ENCODE measurements at places on chromosomes 5 and 9. TPM values are rescaled to one million over a fixed set of nuclear protein-coding genes. Genes with fewer than 3 reads are reported as not detected.
A peak's percentile ranks its signal among the peaks of the same experiment; 100 is the strongest.

- DNase-seq: no peak
These were observed 339.4 kb downstream of the ACTL7B start for GRCh38 chr9:108516391-108516790.

DNA sequence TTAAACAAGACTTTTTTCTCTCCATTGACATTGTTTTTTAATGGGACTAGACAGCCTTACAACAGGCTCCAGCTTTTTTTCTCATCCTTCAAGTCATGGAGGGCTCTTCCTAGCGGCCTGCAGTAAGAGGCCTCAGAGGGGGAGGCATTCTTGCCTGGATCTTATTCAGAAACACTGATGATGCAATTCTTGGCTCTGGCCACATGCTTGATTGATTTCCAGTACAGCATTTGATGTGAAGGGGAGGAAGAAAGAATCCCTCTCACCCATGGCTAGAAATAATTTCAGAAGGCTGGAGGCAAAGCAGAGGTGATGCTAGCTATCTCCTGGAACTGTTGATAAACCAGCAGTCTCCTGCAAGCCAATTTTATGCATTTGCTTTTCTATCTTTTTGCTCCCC, 324.8 kb downstream of the PRELID2 start:
- peak; percentile 62 for DNase-seq

DNA sequence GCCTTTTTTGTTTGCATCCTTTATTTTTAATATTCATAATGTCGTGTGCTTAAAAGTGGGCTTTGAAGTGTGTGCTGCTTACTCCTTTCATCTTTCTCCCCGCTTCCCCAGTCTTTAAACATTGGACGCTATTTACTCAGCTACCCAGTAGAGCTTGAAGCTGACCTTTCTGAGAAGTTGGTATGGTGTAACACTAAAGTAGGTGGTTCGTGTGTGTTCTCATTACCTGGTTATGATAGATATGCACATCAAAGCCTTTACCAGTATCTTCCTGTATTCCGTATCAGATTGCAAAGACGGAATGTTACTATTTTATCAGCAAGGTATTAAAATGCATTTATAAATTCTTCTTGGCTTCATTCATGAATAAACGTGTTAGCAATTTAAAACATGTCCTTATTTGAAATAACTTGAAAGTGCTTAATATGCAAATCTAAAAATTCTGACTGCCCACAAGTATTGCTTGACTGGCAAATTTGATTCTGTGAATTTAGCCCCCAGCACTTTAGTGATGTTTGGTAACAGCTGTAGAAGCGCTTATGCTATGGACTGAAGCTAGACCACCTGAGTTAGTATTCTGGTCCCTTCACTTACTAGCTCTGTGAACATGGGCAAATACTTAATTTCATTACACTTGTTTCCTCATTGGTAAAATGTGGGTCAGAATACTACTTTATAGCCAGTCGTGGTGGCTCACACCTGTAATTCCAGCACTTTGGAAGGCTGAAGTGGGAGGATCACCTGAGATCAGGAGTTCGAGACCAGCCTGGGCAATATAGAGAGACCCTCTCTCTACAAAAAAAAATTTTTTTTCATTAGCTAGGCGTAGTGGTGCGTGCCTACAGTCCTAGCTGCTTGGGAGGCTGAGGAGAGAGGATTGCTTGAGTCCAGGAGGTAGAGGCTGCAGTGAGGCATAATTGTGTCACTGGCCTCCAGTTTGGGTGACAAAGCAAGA, 1.7 kb downstream of the RRAGA start:
- peak; percentile 11 for DNase-seq

- DNase-seq: no peak
These were observed 45.3 kb upstream of the TTC39B start for GRCh38 chr9:15352306-15352705.

- no peak for DNase-seq
These were observed 26.7 kb upstream of the FCN2 start for GRCh38 chr9:134853893-134854292.

GRCh38 chr5:6601271-6601670, 31.6 kb downstream of the NSUN2 start:
- DNase-seq: no peak

GRCh38 chr9:99485459-99485858, 263.4 kb downstream of the SEC61B start:
- peak; percentile 82 for DNase-seq

DNA sequence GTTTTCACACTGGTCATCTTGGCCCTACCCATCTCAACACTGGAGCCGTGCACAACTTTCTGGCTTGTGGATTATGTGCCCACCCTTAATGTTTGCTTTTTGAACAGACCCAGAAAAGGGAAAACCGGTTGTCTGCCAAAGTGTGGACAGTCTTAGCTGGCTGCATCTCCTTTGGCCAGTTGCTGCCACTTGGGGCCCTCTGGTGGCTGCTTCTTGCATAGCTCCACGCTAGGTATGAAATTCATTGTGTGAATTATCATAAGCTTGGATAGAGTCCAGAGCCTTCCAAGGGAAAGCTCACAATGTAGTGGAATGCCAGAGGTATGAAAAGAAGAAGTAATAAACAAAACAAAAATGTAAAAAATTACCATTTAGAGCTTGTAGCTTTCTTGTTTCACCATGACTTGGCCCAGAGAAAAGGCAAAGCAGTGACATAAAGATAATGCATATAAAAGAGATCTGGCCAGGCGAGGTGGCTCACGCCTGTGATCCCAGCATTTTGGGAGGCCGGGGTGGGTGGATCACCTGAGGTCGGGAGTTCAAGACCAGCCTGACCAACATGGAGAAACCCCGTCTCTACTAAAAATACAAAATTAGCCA, 12.5 kb upstream of the SLC36A3 start:
- peak; percentile 45 for DNase-seq

GRCh38 chr9:130299785-130300615, 34.4 kb downstream of the HMCN2 start:
- DNase-seq: no peak

DNA sequence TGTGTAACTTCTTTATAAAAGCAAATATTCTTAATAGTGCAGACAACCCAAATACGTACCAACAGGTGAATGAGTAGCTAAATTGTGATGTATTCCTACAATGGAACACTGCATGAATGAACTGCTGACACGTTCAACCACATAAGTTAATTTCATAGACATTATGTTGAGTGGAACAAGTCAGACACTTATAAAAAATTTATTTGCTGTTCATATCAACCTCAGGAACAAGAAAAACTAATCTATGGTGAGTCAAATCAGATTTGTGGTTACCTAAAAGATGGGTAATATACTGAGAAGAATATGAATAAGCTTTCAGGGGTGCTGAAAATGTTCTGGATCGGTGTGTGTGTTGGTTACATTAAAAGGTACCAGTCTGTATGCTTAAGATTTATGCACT, 35.7 kb downstream of the INVS start:
- DNase-seq: no peak

DNA sequence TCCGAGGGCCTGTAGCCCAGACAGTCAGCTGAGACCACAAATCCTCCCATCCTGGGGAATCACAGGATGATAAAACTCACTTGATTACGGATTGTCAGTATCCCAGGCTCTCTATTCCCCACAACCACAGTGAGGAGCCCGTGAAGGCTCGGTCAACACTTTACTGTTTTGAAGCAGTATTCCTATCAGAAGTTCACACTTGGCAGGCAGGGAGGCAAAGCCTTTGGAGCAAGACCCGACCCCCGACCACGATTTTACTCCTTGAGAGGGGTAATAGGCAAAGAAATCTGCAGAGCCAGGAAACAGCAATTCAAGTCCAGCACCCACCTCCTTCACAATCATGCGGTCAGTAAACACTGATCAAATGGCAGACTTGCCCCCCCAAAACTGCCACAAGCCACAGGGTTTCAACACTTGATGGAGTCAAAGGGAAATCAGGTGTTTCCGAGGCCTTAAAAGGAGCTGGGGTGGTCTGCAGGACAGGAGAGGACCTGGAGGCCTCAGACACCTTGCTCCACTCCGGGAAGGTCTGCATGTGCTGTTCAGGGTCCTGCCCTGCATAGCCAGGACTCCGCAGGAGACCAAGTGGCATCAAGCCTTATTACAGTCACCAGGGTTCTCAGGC, 25.2 kb downstream of the BICD2 start:
- DNase-seq: no peak

DNA sequence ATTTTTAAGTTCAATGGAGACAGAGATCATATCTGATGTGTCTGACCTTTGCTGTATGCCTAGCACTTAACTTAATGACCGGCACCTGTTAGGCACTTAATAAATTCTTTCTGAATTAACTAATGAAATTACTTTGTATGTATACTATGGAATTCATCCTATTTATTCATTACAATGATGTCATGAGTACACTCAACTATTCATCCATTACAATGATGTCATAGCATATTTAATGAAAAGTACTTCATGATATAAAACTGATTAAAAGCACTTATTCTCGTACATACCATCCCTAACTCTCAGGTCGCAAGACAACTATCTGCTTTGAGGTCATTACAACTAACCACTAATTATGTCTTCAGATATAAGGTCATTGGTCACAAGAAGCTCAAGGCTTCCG, 1131.6 kb downstream of the DTWD2 start:
- no peak for DNase-seq

DNA sequence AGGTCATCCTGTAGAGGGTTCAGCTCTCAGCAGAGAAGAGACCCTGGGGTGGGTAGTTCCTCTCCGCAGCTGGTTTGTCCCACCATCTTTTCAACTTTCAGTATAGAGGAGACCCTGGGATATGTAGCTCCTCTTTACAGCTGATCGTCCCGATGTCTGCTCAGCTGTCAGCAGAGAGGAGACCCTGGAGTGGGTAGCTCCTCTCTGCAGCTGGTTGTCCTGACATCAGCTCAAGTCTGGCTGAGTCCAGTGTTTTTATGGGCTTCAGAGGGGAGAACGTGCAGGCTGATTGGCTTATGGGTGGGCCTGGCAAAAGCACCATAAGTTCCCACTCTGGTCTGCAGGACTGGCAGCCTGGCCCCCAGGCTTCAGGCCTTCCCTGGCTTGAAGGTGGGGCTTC, 80.8 kb downstream of the NLN start:
- no peak for DNase-seq

DNA sequence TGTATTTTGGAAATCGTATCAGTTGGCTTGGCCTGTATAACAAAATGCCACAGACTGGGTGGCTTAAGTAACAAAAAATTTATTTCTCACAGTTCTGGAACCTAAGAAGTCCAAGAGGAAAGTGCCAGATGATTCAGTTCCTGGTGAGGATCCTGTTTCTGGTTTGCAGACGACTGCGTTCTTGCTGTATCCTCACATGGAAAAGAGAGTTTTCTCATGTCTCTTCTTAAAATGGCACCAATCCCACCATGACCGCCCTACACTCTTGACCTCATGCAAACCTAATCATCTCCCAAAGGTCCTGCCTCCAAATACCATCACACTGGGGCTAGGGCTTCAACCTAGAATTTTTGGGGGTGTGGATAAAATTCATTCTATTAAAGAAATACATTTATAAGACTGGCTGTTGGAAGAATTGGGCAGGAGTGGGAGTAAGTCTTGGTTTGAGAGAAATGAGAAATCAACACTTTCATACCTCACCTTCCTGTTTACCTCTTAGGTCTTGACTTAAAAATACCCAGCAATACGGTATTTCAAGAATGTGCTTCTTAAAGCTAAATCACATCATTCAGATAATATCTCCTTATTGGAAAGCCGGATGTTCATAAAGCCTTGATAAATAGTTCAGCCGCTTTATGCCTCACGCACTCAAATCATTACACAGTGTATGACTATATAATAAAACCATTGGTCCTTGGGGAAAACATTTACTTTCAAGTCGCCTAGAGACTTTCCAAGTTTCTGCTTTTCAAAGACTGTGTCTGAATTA, 28.7 kb downstream of the PTTG1 start:
- no peak for DNase-seq

GRCh38 chr5:116372931-116373597, 201.6 kb downstream of the SEMA6A start:
- no peak for DNase-seq

GRCh38 chr5:83701886-83702285, 18.8 kb downstream of the HAPLN1 start:
- DNase-seq: no peak

DNA sequence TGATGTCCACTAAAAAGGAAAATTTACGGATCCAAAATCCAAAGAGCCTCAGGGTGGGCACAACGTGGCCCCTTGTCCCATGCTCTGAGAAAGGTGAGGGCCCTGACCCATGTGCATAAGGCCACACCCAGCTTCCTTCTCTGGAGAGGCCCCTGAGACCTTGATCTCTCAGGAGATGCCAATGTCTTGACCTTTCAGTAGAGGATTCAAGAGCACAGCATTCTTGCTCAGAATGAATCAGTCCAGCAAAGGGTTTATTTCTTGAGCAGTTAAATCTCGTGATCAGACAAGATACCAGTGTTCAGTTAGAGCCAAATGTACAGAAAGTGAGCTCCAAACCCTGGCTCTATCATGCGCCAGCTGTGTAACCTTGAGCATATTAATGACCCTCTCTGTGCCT, 115.9 kb upstream of the DAPK1 start:
- no peak for DNase-seq

- DNase-seq: no peak
These were observed 59.3 kb upstream of the CDKN2B start for GRCh38 chr9:22068369-22068768.

GRCh38 chr5:78926252-78926651, 58.9 kb downstream of the ARSB start:
- no peak for DNase-seq

DNA sequence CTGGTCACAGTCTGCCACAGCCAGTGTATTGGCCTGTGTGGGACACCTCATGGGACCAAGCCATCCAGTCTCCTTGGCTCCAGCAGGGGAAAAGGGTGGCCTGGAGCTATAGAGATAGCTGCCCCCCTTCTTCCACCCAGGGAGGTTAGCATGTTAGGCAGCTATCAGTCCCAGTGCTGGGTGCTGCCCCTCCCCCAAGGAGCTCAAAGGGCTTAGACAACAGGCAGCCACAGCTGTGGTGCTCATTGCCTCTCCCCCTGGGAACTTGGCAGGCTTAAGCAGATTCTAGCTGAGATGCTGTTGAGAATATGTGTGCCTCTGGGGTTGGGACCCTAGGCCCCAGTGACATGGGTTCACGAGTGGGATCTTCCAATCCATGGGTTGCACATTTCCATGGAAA, 226.0 kb upstream of the PTGER4 start:
- no peak for DNase-seq

- DNase-seq: peak; percentile 45
These were observed 713.6 kb downstream of the TLE4 start for GRCh38 chr9:80285326-80285725.

DNA sequence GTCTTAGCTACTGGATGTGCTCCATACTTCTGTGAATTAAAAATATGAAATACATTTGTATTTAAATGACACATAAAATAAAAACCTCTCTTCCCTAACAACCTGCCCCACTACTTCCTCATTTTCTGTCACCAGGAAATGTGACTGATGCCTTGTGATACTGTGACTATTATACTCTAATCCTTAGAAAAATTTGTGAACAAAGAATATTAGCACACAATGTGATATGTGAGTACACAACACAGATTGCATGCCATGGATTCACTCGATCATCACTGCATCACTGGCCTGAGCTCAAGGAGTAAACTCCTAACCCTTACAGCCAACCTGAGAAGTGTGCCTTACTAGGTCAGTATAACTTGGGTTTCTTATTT, 281.0 kb downstream of the EFNA5 start:
- DNase-seq: no peak

GRCh38 chr9:70589571-70590314, 175.3 kb upstream of the KLF9 start:
- peak; percentile 85 for DNase-seq

The COL15A1 gene
- 41.0 TPM for total RNA-seq

The SLC6A18 gene
- not detected for total RNA-seq

The PCDHGB7 gene
- total RNA-seq: 13.6 TPM

The FSD1L gene
- total RNA-seq: 6.1 TPM

The IL7R gene
- 67.9 TPM for total RNA-seq

The TTC39B gene
- 12.1 TPM for total RNA-seq

The DOK3 gene
- 0.99 TPM for total RNA-seq

The CDC20B gene
- total RNA-seq: not detected

The AK8 gene
- 0.26 TPM for total RNA-seq

The CTSV gene
- total RNA-seq: under 0.01 TPM

The JMY gene
- total RNA-seq: 27.2 TPM

The PCDHA1 gene
- under 0.01 TPM for total RNA-seq

All from fibroblast of lung (primary cell).